ENCODE measurements at places on chromosomes 2 and 18.
A peak's percentile ranks its signal among the peaks of the same experiment; 100 is the strongest.

GRCh38 chr2:216428618-216429350 is 16.5 kb downstream of the SMARCAL1 start:
- no peak for DNase-seq

DNA sequence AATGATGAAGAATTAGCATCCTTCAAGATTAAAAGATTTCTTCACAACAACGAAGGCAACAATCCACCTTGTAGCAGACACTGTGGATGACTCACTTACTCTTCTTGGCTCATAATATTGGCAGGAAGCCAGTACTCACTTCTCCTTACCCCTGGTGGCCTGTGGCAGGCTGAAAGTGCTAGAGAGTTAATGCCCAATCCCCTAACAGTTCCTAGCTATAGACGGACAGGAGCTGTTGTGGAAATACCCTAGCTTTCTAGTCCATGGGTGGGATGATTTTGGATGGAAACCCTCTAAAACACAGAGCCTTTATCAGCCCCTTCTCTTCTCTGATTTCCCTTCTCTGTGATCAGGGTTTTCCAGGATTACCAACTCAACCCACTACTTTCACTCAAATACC is 128.6 kb upstream of the NYAP2 start:
- DNase-seq, result no peak

DNA sequence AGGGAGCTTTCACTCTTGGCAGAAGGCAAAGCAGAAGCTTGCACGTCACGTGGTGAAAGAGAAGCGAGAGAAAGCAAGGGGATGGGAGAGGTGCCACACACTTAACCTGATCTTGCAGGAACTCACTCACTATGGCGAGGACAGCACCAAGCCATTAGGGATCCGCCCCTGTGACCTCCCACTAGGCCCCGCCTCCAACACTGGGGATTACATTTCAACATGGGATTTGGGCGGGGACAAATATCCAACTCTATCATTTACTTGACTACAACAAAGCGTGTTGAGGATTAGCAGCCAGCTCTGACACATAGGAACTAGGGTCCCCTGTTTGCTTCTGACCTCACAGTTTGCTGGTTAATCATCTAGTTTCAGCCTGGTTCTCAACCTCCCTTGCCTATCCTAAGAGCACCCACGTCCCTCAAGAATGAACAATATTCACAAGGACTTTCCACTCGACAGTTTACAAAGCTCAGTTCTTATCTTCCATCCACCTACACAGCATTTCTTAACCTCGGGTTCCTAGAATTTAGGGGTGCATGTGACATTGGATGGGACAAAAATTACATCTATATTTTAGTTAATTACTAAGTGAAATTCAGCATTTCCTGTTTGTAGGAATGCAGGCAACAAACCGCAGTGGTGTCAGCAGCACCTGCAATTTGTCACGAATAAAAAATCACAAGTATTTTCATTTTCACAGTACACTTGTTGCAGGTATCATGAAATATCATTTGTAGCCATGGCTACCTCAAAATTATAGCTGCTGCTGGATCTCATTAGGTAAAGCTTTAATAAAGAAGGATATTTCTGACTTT is 36.0 kb downstream of the LBH start:
- no peak for DNase-seq

DNA sequence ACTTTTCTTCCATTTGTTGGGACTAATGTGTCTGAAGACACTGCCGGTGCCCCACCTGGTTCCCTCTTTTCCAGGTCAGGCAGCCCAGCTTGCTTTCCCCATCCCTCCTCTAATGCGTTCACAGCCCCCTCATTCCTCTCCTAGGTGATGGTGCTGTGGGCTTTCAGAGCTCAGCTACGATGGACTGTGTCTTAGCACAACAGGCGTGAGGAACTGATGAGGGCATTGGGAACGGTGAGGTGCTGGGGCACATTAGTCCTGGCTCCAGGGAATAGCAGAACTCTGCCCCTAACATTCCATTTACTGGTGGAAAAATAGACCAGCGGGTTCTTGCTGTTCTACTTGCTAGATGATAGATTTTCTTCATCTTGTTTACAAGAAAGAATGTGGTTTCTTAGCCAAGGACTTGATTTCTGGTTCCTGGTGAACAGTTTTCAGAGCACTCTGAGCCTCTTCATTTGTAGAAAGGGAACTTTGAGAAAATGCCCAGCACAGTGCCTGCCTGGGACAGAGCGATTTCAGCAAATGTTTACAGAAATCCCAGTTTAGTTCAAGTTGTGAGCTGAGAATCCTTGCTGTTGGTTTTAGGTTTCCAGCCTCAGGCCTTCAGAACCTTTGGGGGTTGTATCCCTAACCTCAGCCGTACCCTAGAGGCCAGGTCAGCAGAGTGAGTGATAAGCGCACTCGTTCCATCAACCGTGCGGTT is 42.5 kb downstream of the LDLRAD4 start:
- DNase-seq, result no peak

DNA sequence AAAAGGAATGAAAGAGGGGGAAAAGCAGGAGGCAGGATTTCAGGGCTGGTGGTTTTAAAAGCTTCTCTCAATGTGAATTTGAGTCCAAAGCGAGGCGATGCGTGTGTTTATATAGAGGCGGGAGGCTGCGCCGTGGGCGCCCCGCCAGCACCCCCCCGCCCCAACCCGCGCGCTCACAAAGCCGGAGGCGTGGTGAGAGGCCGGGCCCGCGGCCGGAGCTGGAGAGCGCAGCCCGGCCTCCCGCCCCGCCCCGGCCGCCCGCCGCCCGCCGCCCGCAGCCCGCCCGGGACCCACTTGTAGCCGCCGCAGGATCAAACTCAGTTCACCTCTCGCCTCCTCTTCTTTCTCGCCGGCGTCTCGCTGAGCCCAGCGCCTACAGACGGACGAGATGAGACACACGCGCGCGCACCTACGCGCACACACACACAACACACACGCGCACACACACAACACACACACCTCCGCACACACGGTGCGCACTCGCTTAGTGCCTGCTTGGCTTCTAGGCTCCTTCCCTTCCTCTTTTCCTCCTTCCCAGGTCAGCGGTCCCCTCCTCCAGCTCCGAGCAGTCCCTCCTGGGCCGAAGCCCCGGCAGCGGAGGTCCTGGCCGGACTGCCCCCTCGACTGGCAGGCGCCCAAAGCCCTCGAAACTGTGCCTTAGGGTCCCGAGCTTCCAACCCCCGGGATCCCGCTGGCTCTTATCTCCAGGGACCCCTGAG is 1.3 kb upstream of the CYP26B1 start:
- DNase-seq, result peak; percentile 47

DNA sequence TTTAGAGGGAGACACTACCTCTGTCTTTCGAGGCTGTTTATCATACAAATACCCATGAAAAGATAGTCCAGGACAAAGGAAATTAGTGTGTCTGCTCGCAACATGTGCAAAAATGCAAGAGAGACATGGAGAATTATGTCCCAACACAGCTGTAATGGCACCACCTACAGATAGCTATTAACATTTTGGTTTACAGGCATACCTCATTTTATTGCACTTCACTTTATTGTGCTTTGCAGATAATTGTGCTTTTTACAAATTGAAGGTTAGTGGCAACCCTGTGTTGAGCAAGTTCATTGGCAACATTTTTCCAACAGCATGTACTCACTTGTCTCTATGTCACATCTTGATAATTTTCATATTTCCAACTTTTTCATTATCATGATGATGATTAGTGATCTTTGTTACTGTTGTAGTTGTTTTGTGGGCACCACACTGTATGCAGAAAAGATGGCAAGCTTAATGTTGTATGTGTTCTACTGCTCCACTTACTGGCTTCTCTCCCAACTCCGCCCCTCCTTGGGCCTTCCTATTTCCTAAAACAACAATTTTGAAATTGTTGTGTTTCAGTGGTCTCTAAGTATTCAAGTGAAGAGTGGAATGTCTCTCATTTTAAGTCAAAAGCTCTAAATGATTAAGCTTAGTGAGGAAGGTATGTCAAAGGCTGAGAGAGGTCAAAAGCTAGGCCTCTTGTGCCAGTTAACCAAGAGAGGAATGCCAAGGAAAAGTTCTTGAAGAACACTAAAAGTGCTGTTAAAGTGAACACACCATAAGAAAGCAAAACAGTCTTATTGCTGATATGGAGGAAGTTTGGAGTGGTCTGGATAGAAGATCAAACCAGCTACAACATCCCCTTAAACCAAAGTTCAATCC is 52.0 kb downstream of the ANKRD12 start:
- DNase-seq, result no peak

GRCh38 chr2:152606941-152607340 is 110.3 kb downstream of the PRPF40A start:
- DNase-seq, result no peak

DNA sequence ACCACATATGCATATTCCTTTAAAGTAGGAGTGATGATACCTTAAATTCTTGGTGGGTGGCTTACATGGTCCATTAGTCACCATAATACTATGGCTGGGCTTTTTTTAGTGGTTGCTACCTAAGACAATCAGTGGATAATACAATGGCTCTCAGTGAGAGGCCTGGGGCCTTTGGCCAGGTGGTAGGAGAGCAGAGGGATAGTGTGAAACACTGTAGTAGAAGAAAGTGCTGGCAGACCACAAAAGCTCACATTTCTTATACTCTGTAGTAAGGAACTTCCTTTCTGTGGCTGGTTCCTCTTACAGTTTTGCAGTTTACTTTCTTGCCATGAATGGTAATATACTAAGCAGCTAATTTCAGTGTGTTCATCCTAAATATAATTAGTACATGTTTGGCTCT is 583.5 kb downstream of the XIRP2 start:
- no peak for DNase-seq

GRCh38 chr2:238728330-238729260 is 119.3 kb upstream of the TWIST2 start:
- DNase-seq, result no peak

DNA sequence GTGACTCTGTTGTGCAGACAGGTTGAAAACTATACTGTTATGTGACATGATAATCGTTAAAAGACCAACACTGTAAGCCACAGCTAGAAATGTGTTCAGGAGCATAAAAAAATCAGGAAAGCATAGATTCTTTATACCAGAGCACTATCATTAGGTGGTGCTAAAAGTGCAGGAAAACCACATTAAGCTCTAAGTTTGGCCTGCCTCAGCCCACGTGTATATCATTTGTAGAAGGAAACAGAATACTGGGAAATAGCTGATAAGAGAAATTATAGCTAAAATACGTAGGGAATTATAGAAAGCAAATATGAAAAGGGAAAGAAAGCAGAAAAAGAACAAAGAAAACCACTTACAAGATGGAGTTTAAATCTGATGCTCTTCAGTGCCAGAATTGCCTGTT is 26.5 kb upstream of the C2orf74 start:
- no peak for DNase-seq

All from neuronal stem cell (in vitro differentiated cells).